Activated naive CD4-positive, alpha-beta T cell treated with anti-CD3 and anti-CD28 coated beads, Interleukin-2, amount 10 ng/mL, durations not matched to agents 7 days and 5 days (primary cell): ENCODE measurements at places on chromosomes 11 and 22.

DNA sequence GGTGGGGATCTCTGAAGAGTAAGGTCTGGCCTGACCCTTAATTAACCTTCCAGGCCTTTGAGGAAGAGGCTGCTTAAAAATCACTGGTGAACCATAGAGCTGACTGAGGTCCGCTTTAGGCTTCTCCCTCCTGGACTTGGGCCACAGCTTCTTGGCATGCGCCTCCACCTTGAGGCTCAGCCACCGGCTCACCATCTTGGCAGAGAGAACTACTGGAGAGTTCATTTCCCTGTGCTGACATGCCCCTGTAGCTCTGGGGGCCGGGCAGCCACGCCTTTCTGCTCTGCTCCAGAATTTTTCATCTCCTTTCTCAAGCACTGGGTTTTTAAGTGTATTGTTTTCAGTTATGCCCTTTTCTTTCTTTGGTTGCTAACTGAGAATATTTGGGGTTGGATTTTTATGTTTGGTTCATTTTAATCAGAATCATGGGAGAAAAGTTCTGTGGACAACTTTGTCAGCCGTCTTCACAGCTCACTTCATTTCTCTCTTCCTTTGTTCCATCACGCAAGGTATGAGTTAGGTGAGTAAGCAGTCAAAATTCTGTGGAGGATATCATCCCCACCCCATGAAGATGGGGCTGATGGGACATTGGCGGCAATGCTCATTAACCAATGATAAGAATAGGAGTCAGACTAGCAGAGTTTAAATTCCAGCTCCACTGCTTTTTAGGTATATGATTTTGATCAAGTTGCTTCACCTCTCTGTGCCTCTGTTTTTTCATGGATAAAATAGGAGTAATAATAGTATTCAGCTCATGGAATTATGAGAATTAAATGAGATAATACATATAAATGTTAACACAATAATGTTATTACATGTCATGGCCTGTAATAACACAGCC lies 103.9 kb downstream of the DBX1 start:
- H3K27me3 ChIP-seq = no peaks in the 10 kb centered on the region
- H3K4me1 ChIP-seq = no peaks in the 10 kb centered on the region
- H3K27ac ChIP-seq = no peak overlapping the region
- H3K4me3 ChIP-seq = no peak overlapping the region
- no peak for DNase-seq
- H3K36me3 ChIP-seq = no peaks in the 10 kb centered on the region

DNA sequence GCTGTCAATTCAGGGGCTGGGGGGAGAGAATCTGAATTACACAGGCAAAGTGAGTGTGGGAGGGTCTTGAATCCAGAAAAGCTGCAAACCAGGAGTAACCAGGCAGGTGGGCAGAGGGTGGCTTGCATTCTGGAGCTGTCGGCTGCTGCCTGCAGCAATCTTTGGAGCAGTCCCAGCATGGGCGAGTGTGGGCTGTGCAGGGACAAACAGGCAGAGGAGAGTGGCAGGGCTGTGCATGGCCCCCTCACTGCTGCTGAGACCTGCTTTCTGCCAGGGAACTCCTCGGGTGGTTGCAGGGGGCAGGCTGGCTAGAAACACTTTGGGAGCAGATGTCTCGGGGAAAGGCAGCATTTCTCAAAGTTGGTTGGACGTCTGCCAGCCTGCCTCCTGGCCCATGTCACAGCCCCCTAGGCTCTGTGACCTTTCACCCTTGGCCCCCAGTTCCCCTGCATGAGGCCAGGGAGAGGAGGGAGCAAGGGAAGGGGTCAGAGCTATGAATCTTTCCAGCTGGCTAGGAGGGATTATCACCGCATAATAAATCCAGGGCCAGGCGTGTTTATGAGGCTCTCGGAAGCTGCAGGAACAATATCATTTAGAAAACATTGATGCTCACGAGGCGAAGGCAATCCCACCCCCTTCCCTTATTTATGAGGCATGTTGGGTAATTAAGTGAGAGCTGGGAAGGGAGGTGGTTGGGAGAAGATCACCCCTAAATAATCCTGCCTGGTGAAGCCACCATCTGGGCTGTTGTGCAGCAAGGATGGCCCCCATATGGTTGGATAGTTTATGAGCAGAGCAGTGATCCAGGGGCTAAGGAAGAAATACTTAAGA lies 212.3 kb upstream of the NCAM1 start:
- no peaks in the 10 kb centered on the region for H3K36me3 ChIP-seq
- no peak overlapping the region for H3K4me3 ChIP-seq
- no peak for DNase-seq
- H3K4me1 ChIP-seq = no peaks in the 10 kb centered on the region

DNA sequence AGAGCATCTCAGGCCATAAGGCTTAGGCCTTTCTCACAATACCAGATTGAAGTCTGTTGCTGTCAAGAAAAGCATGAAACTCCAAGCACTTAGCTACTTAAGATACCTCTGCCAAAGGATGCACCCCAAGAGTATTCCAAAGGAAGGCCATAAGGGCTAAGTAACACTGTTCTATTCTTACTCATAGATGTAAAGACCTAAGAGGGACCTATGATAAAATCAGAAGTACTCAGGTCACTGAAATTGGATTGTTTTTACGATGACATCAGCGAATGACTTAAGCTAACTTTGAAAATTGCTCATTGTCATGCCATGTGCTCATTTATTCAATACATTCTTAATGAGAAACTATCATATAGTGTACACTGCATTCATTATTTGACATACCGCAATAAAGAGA lies 172.8 kb downstream of the KCNA4 start:
- H3K4me1 ChIP-seq = no peaks in the 10 kb centered on the region
- no peak overlapping the region for H3K4me3 ChIP-seq
- no peak for DNase-seq
- H3K27ac ChIP-seq = no peak overlapping the region
- no peaks in the 10 kb centered on the region for H3K36me3 ChIP-seq

DNA sequence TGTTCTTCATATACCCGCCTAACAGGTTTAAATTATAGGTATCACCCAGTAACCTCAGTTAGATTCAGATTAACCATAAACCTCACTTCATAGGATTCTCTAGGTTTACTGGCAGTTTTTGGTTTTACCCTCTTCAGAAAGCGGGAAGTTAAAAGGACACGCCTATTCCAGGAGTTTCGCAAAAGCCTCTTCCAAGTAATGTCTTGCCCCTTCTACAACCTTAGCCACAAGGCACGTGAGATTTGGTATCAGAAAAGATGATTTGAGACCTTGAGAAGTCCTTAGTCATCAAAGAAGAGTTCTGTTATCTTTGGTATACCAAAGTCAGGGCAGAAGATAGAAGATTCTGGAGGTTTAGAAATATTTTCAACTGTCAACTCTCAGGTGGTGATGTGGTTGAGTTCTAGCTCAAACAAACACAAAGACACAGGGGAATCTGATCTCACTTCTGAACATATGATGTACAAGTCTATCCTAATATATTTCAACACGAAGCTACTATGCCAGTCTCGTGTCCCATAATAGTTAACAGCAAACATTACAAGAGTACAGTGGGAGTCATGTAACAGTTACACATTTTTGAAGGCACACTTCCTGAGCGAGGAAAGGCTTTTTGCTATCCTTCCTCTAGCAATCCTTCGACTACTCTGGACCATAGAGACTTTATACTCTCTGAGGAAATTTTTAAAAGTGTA lies 103.5 kb downstream of the USP35 start:
- peaks cover 49% of the 10 kb centered on the region for H3K36me3 ChIP-seq
- DNase-seq = peak; percentile 67
- H3K27me3 ChIP-seq = no peaks in the 10 kb centered on the region
- peak overlapping the region; percentile 48 for H3K4me3 ChIP-seq
- H3K4me1 ChIP-seq = peaks cover 50% of the 10 kb centered on the region

- H3K27ac ChIP-seq = peak overlapping the region; percentile 99
- peaks cover 46% of the 10 kb centered on the region for H3K4me1 ChIP-seq
- peaks cover 4% of the 10 kb centered on the region for H3K27me3 ChIP-seq
- peaks cover 11% of the 10 kb centered on the region for H3K36me3 ChIP-seq
- DNase-seq = no peak
- H3K4me3 ChIP-seq = peak overlapping the region; percentile 95
Observed at GRCh38 chr11:118928870-118929500, 3.3 kb upstream of the BCL9L start.

DNA sequence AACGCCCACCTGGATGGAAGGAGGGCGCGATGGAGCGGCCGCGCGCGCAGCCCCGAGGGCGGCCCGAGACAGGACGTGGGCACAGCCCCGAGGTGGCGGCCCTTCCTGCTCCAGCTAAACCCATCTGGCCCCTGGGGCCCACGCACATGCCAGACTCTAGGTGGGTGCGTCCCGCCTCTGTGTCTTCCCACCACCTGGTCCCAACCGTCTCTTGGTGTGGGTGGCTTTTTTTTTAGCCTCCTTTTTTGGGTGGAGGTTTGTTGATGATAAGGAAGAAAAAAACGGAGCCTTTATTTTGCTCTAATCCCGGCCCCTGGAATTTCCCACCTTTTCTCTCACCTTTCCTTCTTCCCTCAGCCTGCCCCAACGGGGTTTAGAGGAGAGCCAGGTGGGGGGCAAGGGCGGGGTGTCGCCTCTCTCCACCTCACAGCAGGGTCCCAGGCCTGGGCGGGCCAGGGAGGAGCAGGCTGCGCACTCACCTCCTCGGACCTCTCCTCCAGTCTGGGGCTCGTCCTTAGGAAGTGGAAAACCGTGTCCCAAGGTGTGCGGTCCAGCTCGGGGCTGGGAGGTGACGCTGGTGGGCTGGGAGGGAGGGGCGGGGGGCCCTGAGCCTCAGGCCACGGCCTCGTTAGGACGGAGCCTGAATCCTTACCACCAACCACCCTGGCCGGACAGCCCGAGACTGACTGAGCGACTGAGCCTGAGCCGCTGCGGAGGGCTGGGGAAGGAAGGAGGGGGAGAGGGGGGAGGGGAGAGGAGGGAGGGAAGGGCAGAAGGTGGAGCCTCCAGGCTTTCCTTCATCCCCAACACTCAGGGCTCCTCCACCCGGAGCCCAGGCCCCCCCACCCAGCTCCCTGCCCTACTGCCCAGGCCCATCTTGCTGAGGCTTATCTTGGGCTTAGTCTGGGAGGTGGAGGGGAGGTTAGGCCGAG lies at the start of gene SOX10:
TSS of gene SOX10 (minus strand) at position 696 of the 932 bp plus-strand sequence. CDS start 771 bp downstream, outside the sequence.
- H3K36me3 ChIP-seq = no peaks in the 10 kb centered on the region
- DNase-seq = no peak
- H3K27me3 ChIP-seq = no peaks in the 10 kb centered on the region
- H3K27ac ChIP-seq = no peak within 1 kb of the TSS
- no peak within 1 kb of the TSS for H3K4me3 ChIP-seq

DNA sequence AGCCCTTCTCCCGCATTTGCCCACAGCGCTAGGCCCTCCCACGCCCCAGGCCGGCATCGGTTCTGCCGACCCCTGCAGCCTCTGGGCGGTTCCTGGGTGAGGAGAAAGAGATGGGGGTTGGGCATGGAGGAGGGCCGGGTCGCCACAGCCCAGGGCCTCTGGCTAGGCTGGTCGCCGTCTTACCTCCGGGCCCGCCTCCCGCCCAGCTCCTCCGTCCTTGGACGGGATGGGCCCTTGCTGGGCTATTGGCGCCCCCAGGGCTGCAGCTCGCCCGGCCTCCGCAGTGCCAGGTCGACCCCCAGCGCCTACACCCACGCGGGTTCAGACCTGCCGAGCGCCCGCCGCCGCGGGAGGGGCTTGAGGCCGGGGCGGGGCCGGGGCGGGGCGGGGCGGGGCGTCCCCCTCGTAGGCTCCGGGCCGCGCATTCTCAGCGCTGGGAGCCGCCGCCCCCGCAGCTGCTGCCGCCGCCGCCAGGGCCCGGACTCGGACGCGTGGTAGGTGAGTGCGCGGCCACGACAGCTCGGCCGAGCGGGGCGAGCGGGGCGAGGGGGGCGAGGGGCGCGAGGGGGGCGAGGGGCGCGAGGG lies at the start of gene CD151:
TSS of gene CD151 (plus strand) at position 424 of the 585 bp plus-strand sequence. CDS start 3,118 bp downstream, outside the sequence.
- H3K4me3 ChIP-seq = peak within 1 kb of the TSS; percentile 57
- peaks cover 70% of the 10 kb centered on the region for H3K27me3 ChIP-seq
- peaks cover 5% of the 10 kb centered on the region for H3K36me3 ChIP-seq
- H3K27ac ChIP-seq = no peak within 1 kb of the TSS
- H3K4me1 ChIP-seq = peaks cover 40% of the 10 kb centered on the region

DNA sequence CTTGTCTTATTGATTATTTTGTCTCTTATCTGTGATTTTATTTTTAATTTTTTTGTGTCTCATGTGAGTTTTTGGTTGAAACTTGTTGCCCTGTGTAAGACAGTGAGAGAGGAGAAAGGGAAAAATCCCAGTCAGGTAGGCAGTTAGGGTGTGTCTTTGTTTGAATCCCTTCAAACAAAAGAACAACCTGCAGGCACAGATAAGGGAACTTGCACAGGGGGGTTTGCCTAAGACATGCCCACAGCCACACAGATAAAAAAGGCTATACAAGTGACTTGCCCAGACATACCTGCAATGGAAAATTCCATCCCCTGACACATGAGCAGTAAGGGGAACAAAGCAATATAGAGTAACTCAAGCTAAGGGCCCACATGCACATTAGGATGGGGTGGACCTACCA lies 127.8 kb upstream of the PLET1 start:
- H3K27me3 ChIP-seq = no peaks in the 10 kb centered on the region
- H3K36me3 ChIP-seq = no peaks in the 10 kb centered on the region
- no peak overlapping the region for H3K27ac ChIP-seq
- DNase-seq = no peak
- H3K4me3 ChIP-seq = no peak overlapping the region

- DNase-seq = peak; percentile 72
- peak overlapping the region; percentile 99 for H3K27ac ChIP-seq
- H3K4me1 ChIP-seq = peaks cover 90% of the 10 kb centered on the region
- H3K27me3 ChIP-seq = no peaks in the 10 kb centered on the region
- H3K4me3 ChIP-seq = peak overlapping the region; percentile 96
Observed at GRCh38 chr11:118917481-118918127, 8.1 kb downstream of the BCL9L start.

DNA sequence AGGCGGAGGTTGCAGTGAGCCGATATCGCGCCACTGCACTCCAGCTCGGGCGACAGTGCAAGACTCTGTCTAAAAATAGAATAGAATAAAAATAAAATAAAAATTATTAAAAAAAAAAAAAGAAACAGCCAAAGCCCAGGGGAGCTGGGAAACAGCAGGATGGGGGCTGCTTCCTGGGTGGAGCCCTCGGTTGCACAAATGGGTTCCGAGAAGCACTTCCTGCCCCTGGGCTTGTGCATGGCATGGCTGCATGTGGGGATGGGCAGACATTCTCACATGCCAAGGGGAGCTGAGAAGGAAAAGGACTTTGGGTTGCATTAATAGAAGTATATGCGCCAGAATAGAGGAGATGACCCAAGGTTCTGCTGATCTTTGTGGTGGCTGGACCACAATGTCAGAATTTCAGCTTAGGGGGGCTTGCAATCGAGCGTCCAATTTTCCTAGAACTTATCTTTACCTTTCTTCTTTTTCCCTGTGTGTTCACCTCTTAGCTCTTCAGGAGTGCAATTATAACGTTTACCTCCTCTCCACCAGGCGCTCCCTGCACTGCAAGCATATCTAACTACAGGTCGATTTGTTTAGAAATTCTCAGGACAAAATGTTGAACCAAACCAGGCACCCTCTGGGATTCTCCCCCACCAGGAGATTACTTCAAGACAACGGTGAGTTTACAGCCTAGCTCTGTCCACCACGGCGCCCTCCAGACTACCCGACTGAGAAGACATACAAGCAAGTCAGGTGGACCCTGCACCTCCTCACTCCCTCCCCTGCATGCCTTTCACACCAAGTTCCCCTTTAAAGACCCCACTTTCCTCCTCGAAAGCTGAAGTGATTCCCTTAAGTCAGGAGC lies 53.2 kb downstream of the SHISAL1 start:
- H3K4me3 ChIP-seq = no peak overlapping the region
- H3K36me3 ChIP-seq = no peaks in the 10 kb centered on the region
- DNase-seq = peak; percentile 35
- peaks cover 31% of the 10 kb centered on the region for H3K4me1 ChIP-seq
- no peak overlapping the region for H3K27ac ChIP-seq
- peaks cover 30% of the 10 kb centered on the region for H3K27me3 ChIP-seq

GRCh38 chr11:131288521-131289091 lies 81.8 kb upstream of the NTM start:
- no peak for DNase-seq
- no peaks in the 10 kb centered on the region for H3K27me3 ChIP-seq
- H3K4me3 ChIP-seq = no peak overlapping the region
- no peaks in the 10 kb centered on the region for H3K4me1 ChIP-seq
- no peaks in the 10 kb centered on the region for H3K36me3 ChIP-seq
